AG08396 (cell line): ENCODE measurements at places on chromosomes 12 and 14.

DNA sequence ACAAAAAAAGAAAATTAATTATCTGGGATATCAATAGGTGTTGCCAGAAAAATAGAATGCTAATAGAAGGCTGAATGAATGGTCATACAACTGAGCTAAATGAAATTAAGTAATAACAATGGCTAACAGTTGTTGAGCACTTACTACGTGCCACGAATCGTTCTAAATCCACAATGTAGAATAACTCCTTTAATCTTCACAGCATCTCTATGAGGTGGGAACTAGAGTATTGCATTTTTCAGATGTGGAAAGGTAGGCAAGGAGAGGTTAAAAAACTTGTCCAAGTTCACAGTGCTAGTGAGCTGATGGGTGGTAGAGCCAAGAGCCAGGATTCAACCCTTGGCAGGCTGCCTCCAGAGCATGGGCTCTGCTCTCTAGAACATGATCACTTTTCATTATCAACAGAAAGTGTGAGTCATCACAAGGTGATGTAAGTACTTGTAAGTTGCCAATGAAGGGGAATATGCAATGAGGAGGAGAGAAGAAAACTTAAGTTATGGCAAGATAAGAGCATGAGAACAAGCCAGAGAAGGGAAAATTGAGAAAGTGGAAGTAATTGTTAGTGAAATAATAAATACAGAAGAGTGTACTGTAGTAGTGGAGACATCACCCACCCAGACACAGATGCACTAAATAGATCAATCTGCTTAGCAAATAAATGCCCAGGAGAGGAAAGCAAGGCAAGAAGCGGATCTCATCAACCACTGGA is 122.1 kb downstream of the PRKD1 start:
- DNase-seq, result peak; percentile 60

- DNase-seq, result no peak
Measured at GRCh38 chr12:129127771-129128170, 274.5 kb downstream of the GLT1D1 start.

GRCh38 chr14:44795725-44796124 is 166.0 kb downstream of the KLHL28 start:
- no peak for DNase-seq

DNA sequence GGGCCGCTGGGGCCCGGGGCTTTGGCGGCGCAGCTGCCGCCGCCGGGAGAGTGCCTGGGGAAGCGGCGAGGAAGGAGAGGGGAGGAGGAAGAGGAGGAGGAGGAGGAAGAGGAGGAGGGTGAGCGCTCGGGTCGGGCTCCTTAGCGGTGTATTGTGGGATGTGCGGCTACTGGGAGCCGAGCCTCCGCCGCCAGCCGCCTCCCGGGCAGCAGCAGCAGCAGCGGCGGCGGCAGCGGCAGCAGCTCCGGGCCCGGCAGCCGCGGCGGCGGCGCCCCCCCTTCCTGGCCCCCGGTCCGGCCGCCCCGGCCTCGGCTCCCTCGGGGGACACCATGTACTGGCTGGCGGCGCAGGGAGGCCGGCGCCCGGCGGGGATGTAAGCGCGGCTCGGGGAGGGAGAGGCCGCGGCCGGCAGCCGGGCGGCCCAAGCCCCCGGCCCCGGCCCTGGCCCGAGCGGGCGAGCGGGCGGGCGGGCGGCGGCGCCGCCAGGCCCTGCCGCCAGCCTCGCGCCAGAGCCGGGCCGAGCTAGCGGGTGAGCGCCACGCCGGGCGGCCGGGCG is at the start of gene SETD1B:
Gene SETD1B (plus strand): TSS at position 149 of the 556 bp plus-strand sequence. CDS start 729 bp downstream, outside the sequence.
- no peak for DNase-seq

DNA sequence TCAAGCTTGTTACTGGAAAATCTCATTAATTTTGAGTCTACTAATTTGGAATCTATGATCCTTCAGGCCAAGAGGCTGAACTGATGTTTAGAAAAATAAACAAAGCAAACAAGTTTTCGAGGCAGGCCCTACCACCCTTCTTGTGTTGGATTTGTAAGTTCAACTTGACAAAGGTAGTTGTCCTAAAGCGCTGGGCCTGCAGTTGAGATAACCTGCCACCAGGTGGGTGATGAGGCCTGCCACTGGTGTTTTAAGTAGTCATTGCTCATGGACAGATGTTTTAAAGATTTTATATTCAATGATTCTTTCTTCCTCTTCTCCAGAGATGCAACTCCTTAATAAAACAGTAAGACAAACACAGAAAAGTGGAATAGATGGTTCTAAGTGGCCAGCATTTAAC is 19.4 kb downstream of the ACVRL1 start:
- DNase-seq, result peak; percentile 29

DNA sequence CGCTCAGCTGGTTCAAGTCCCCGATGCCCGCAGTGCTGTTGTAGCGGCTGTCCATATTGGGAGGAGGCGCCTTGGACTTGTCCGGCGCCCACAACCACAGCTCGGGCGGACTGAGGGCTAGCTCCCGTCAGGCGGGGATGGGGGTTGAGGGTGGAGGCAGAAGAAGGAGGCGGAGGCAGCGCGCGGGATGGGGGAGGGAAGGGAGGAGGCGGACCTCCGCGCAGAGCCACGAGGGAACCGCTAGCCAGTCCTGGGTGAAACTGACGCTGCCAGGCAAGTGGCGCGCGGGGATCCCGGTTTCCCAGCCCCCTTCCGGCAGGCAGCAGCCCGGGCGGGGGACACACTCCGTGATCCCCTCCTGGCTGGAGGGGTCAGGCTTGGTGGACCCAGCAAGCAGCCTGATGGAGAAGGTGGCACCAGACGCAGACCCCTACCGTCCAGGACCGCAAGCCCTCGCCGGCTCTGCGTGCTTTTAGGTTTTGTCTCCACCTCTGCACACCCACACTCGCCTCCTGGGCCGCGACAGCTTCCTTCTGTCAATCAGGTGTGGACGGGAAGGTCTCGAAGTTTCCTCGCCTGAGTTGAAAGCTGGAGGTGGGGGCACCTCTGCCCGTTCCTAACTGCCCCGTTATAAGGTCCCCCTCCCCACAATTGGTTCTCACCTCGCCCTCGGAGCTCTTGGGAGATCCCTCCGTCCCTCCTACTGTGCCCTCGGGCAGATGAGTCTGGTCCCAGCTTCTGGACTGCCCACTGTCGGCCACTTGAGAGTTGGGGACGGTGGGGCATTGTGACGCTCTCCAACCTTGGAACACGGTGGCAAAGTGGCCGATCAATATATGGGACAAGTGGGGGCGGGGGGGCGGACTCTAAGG is at the start of gene CPNE8:
Gene CPNE8 (minus strand): TSS at position 112 of the 872 bp plus-strand sequence. CDS start 57 bp downstream, at position 55.
- DNase-seq, result peak; percentile 87

DNA sequence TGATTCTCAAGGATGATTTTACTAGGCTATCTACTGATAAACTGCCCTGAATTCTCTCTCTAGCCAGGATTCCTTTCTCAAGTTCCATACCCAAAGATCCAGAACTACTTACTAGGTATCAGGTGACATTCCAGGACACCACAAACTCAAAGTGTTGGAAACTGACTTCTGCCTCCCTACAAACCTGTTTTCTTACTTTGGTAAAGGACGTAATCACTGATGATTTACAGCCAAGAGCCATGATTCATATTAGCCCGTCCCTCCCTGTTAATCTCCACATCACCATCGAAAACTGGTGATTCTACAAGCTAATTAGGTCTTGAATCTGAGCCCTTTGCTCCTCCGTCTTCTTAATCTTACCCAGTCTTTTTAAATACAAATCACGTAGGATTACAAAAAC is 1.0 kb upstream of the ATG14 start:
- DNase-seq, result no peak

GRCh38 chr14:35695647-35696046 is 113.4 kb downstream of the RALGAPA1 start:
- DNase-seq, result no peak

DNA sequence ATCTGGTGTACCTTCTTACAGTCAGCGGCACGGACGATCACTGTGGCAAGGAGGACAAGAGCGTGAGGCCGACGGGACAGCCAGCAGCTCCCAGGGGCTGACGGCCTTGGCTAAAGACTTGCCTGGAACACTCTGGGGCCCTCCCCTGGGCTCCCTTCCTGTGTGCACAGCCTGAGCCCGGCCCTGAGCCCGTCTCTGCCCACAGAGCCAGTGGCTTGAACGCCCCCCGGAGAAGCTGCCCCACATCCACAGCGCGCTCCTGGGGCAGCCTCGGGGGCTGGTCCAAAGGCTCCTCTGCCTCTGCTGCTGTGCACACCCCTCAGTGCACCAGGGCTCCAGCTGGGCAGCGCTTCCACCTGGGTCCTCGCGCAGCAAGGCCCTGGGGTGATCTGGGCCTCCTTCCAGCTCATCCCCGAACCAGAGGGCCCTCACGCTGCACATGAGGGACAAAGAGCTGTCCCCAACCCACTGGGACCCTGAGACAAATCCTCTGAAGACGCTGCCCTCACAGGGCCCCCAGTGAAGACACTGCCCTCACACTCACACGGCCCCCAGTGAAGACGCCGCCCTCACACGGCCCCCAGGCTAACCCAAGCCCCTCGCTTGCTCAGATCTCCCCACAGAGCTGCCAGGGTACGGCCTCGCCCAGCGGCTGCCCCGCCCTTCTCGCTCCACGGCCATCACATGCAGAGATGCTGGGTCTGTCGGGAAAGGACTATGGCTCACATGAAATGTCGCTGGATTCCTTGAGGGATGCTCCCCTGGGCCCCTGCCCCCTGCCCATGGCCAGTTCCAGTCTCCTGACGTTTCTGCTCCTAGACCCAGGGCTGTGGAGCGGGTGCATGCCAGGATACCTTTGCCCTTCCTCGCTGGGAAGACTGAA is 22.2 kb downstream of the AMN start:
- no peak for DNase-seq

DNA sequence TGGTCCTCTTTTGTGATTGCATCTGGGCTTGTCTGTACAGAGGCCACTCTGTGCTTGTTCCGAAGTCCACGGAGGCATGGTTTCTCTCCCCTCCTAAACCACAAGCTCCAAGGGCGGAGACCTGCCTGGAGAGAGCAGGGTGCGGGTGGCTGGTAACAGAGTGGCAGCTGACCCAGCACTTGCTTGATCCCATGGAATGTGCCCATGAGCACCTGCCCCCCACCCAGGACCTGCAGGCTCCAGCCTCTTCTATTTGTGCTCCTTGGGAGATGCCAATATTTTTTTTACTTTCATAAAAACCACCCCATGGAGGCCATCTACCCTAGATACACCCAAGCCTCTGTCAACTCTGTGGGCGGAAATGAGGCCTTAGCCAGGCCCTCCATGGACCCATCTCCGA is 104.7 kb downstream of the PRMT8 start:
- no peak for DNase-seq

DNA sequence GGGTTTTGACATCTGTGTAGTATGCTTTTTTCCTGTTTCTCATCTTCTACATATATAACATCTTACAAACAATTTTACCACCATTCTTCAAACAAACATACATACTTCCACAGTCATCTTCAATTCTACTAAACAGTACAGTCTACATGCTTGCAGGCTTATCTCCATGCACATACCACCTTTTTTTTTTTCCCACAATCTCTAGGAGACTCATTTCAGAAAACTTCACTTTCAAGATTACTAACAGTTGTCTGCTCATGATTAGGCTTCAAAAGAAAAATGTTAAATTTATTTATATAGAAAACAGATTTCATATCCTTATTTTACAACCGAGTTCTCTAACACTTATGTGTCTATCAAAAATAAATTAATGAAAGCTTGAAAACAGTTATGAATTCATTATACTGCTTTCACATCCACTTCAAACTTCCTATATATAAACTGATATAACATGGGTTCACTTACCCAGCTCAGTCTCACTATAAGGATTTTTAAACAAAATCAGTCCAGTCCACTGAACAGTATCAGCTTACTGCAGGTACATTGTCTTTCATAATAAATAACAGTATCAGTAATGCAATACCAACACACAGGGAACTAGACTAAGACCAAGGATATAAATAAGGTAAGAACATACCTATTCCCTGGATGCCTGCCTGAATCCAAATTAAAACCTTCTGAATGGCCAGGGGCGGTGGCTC is 42.5 kb downstream of the LRP6 start:
- DNase-seq, result peak; percentile 32

DNA sequence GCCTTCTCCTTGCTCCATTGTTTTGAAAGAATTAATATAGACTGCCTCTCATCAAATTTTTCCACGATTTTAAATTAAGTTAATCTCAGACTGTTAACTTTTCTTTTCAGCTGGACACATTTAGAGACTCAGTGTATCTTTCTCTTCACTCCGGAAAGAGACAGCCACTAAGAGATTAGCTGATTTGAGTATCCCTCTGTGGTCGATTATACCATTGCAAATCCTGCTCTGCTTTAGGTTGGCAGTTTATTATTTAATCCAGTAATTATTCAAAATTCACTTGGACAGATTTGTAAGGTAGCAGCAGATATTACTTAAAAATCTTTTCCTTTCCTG is 588 bp upstream of the TWF1 start:
- no peak for DNase-seq

DNA sequence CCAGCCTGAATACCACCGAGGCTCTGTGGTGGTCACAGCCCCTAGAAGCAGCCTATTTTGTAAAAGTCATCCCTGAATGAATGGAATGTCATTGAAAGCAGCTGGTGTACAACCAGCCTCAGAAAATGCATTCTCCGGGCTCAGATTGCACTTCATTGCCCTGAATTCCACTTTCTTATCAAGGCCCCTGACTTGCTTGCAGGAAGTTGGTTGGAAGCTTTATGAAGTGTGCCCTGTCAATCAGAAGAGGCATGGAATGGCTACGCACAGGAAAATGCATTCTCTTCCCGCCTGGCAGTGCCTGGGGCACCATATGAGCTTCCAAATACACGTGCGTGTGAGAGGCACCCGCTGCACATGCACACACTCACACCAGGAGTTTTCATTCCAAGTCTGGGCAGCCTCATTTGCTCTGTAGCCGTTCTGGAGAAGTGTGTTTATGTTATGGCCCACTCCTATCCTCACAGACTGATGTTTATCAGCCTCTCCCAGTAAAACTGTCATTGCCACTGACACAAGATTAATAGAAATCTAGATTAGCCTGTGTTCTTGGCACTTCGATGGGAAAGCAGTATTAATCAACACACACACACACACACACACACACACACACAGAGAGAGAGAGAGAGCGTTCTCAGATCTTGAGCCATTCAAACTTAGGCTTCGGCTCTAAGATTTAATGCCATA is 63.9 kb downstream of the NUAK1 start:
- peak; percentile 32 for DNase-seq
